ENCODE measurements at places on chromosomes 2 and 18.

DNA sequence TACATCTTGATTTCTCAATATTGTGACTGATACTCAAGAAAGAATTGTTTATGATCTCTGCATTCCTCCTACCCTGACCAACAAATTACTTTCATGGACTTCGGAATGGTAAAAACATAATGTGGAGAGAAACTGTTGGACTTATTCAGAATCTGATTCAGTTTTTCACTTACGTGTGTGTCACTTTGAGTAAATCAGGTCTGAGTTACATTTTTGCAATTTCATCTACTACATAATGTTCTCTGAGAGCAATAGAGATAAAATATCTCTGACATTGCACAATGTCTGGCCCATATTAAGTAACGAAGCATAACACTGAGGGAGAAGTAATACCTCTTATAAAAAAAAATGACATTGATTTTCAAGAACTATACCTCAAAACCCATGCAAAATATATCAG, 1337.9 kb upstream of the CHAC2 start:
- no peak for DNase-seq

DNA sequence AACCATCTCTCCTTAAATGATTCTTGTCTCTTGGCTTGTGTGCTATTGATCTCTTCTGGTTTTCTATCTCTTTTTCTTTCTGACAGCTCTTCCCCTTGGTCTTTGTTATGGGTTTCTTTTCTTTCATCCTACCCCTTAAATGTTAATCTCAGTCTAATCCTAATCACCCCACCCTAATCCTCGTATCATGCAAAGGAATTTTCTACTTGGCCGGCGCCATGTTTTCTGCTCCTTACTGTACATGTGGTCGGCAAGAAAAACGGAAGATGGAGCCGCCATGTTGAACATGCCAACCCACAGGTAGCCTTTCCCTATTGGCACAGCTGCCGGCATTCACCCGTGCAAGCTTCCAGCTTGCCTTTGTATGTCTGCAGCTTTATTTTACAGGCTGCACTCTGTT, 61.8 kb upstream of the VPS54 start:
- no peak for DNase-seq

- no peak for DNase-seq
These were observed 35.7 kb downstream of the GCG start for GRCh38 chr2:162116352-162116751.

- DNase-seq: no peak
These were observed 165.8 kb downstream of the TNS1 start for GRCh38 chr2:217836901-217837491.

- DNase-seq: peak; percentile 76
These were observed at the start of gene CIDEA for GRCh38 chr18:12254136-12254819. Gene CIDEA (plus strand): TSS chr18:12254361. CDS start chr18:12254384, 23 bp downstream.

- no peak for DNase-seq
These were observed 275.9 kb downstream of the CDCA7 start for GRCh38 chr2:173630425-173631126.

GRCh38 chr2:54416166-54416813, 39.8 kb upstream of the SPTBN1 start:
- no peak for DNase-seq

DNA sequence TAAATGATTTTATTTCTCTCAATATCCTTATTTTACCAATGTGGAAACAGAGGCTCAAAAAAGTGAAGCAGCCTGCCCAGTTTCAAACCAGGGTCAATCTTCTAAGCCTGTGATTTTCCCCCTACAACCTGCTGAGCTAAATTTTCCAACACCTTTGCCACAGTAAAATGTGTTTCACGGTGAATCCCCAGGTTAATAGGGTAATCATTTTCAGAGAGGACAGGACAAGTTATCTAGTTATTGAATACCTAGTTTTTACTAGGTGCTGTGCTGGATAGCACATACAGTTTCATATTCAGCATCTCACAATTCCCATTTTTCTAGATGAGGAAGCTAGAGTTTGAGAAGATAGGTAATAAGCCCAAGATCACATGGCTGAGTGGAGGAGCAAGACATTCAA, 236.6 kb downstream of the PTH2R start:
- DNase-seq: no peak

GRCh38 chr2:36337354-36337753, 18.2 kb upstream of the CRIM1 start:
- no peak for DNase-seq

DNA sequence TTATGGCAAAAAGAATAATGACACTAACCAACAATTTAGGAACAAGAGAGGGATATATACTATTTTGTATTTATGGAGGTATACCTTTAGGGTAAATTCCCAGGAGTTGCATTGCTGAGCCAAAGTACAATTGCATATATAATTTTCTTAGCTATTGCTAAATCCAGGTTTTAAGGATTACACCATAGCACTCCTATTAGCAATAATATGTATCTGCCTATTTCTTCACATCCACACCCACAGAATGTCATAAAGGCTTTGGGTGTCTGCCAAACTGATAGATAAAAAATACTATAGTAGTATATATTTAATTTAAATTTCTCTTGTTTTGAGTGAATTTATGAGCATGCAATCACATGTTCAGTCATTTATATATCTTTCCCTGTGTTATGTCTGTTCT, 11.5 kb upstream of the SERPINB13 start:
- no peak for DNase-seq

- DNase-seq: no peak
These were observed 52.7 kb downstream of the CUL3 start for GRCh38 chr2:224532441-224532840.

- no peak for DNase-seq
These were observed 44.1 kb upstream of the GPC1 start for GRCh38 chr2:240391111-240392051.

DNA sequence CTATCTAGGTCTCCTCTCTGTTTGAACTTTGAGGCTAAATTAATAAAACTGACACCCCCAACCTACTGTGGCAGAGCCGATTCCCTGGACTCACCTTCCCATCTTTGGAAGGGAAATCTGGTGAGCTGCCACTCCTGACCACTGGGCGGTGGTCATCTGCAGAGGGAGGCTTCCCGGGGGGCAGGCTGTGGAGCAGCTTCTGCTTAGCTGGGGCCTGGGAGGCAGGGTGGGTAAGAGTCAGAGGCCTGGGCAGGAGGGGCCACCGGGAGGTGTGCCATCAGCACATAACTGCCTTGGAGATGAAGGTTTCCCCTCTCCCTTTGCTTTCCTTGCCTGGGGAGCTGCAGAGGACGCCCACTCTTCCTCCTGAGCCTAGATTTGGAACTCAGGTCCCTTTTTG, 2.3 kb upstream of the NPPC start:
- peak; percentile 48 for DNase-seq

- no peak for DNase-seq
These were observed 78.6 kb downstream of the CALCRL start for GRCh38 chr2:187369471-187369870.

DNA sequence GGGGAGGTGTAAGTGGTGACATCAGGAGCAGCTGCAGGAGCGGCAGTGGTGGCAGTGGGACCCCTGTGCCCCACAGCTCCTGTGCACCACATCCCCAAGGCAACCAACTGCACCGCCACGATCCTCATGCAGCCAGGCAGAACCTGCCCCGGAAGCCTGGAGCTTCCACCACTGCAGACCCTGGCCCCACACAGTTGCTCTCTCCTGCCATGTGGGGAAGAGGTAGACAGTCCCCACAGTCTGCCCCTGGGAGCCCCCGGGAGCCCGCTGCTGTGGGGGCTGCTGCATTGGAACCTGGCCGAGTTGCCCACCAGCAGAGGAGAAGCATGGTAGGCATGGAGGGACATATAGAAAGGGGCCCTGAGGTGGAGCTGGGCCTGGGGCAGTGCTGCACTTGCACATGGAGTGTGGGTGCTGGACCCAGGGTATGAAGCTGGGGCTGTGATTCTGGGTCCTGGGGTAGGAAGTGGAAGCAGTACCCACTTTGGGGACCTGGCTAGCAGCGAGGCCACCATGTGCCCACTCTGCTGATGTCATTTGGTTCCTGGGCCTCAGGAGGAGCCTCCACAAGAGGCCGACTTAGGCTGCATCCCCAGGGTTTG, 623.3 kb upstream of the LRRTM4 start:
- DNase-seq: no peak

GRCh38 chr2:104344985-104345384, 508.9 kb upstream of the POU3F3 start:
- no peak for DNase-seq

DNA sequence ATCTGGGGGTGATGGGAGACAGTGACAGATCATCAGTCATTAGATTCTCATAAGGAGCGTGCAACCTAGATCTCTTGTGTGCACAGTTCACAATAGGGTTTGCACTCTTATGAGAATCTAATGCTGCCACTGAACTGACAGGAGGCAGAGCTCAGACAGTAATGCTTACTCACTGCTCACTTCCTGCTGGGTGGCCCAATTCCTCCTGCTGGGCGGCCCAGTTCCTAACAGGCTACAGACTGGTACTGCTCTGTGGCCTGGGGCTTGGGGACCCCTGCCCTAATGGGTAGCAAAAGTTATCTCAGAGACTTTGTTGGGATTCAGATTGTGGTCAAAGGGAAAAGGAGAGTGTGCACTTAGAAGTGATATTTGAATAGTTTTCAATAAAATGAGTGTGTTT, 840.1 kb upstream of the ID2 start:
- no peak for DNase-seq

DNA sequence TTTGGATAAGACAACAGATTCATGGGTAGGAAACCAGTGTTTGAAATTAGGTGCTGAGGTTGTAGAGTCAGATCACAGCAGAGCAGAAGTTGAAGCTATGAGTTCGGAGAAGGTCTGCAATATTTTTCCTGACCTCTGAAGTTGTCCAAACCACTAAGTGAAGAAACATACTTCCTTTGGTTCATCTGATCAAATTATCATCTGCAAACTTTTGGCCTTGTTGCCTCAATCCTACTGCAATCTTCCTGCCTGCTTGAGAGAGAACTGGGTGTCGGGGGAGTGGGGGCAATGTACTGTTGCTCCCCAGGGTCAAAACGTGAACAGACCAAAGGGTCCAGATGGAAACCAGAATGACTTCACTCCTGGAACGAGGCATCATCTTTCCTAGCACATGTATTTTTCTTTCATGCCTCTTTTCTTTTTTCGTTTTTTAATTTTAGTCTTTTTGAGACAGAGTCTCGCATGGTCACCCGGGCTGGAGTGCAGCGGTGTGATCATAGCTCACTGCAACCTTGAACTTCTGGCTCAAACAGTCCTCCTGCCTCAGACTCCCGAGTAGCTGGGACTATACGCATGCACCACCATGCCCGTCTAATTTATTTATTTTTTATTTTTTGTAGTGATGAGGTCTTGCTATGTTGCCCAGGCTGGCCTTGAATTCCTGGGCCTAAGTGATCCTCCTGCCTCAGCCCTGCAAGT, 42.7 kb downstream of the RAB31 start:
- peak; percentile 11 for DNase-seq

DNA sequence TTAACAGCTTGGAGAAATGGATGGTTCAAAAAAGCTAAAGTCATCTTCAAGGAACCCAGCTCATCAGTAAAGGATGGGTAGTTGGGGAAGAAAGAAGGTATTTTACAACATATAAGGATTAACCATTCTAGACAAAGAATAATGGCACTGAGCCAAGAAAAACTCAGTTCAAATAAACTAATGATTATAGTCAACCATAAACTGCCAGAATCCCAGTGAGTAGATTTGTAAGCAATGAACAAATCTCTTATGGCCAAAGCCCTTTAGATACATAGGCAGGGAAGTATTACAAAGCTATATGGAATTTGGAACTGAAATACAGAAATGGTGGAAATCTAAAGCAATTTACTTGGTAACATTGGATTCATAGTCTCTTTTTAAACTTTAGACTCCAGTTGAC, 92.4 kb upstream of the ZFP36L2 start:
- no peak for DNase-seq

DNA sequence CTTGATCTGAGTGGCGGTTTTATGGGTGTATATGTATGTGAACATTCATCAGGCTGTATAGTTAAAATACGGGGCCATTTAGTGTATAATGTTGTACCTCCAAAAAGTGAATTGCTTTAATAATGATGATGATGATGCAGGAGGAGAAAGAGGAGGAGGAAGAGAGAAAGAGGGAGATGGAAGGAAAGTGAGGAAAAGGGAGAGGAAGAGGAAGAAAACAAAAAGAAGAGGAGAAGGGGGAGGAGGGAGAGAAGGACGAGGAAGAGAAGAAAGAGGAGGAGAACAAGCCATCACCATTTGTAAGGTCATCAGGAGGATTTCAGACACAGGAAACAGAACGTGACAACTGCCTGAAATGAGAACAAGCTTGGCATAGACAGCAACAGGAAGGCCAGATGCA, 168.4 kb upstream of the NCKAP5 start:
- no peak for DNase-seq

DNA sequence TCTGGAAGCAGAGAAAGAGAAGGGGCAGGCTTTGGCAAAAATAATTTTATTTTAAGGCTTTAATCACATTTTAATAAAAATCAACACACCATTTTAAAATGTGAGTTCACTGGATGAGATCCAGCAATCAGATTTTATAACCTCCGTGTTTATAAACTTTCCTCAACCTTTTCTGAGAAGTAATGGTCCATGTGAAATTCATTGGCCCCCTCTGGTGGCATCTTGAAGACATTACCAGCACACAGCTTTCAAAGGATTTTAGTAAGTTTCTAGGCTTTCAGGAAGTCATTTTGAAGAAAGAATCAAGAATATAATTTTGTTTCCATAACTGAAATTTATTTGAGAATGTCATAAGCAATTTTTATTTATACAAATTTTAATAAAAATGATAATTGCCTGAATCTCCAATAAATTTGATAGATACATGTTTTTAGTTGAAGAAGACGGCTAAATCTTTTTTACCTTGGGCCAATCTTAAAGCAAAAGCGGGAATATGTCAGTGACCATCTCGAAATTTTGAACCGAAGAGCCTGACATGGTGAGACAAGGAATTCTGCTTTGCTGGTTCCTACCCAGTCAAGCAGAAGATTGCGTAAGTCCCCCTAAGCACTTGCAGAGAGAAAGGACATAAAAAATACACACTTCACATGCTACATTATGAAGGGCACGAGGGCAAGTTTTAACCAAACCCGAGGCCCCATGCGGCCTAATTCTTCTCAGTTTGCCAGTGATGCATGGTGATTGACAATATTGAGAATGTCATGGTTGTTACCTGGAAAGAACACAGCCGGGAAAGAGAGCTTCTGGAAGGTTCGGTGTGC, 128.4 kb upstream of the CBLN2 start:
- DNase-seq: no peak

DNA sequence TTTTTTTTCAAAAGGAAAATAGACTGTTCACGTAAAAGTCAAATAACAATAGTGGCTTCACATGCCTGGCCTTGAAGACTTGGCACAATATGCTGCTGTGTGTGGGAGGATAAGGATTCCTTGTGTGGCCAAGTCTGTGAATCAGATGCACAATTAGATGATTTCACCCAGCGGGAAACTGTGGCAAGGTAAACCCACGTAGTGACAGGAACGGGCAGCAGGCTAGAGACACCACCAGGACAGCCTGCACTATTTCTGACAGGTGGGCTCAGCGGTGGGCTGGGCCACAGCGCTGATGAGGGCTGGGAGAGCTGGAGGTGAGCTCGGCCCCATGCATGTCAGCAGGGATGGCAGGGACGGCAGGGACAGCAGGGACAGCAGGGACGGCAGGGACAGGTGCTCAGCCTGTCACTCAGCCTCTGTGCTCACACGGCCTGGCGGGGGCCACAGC, 21.6 kb downstream of the SNORC start:
- DNase-seq: no peak
